ENCODE measurements at places on chromosomes 3 and 15.

- DNase-seq: no peak
Observed at GRCh38 chr15:66163553-66163952, 90.0 kb downstream of the MEGF11 start.

GRCh38 chr3:14345496-14346150 lies 56.8 kb upstream of the SLC6A6 start:
- no peak for DNase-seq

DNA sequence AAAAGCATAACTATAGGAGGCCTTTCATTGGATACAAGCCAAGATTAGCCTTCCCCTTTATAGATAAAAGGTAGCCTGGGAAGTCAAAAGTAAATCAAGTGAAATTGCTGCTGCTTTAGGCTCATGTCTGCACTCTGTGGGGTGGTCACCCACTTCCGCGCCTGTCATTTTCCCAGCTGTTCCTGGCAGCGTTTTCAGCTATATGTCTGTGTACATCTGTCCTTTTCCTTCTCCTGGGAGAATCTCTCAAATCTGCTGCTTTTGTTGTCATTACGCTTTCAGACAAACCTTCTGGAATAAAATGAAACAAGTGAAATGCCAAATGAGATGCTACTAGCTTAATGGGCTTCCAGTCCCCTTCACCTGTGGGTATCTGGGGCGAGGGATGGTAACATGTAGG lies 211.8 kb downstream of the MCTP2 start:
- no peak for DNase-seq

DNA sequence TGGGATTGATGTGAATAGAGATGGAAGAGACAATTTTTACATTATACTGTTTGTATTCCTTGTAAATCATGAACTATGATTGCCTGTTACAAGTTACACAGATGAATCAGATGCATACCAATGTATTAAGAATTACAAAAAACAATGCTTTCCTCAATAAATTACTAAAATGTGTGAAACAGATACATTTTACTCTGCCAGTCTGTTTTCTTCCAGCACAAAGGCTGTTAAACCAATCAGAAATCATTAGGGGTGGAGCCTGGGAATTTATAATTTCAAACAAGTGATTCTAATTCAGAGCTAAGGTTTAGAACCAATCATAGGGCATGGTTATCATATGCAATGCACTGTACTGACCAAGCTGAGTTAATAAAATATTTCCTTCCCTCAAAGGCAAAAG lies 21.8 kb upstream of the ANKRD28 start:
- no peak for DNase-seq

- no peak for DNase-seq
Observed at GRCh38 chr3:111824351-111824750, 34.7 kb upstream of the PHLDB2 start.

GRCh38 chr3:143121241-143122088 lies 1.9 kb downstream of the CHST2 start:
- peak; percentile 63 for DNase-seq

DNA sequence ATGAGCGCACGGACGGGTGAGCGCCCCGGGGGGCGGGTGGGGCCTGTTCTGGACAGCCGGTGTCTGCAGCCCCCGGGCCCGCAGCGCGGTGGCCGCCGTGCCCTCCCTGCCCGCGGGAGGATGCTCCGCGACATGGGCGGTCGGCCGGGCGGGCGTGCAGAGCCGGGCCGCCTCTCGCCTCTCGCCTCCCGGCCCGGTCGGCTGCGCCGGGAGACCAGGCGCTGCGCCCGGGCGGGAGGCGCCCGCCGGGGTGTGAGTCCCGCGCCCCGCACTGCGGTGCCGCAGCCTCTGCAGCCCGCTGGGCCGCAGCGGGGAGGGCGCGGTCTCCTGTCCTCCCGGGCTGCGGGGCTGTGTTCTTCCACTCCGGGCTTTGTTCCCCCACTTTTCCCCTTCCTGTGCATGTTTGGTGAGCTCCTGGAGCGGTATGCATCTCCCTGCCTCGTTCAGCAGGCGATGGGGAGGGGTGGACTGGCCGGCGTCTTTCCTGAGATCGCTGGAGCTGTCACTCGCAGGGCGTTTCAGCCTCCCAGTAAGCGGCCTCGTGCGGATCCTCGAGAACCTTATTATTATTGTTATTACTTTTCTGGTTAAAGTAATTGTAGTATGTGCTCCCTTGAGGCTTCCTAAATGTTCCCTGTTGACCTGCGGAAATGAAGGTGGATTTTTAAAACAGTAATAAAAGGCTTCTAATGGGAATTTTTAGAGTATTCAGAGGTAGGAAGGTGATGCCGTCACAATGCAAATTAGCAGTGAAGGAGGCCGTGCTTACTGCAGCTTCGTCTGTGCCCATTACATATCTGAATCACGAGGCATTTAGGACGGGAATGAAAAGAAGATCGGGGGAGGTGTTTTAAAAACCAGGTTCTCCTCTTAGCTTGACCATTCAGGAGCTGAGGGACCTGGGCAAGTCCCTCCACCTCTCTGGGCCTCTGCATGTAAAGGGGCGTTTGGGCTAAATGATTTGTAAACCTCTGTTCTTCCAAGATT lies 593 bp downstream of the TMOD2 start:
- no peak for DNase-seq

GRCh38 chr3:180382638-180383180 lies 219.3 kb upstream of the TTC14 start:
- no peak for DNase-seq

- DNase-seq: peak; percentile 49
Observed at GRCh38 chr3:9769426-9770275, at the start of gene CAMK1. CAMK1 (minus strand) TSS chr3:9769947; CDS start chr3:9767749, 2,198 bp downstream.

GRCh38 chr3:114103181-114103580 lies 46.6 kb downstream of the QTRT2 start:
- no peak for DNase-seq

DNA sequence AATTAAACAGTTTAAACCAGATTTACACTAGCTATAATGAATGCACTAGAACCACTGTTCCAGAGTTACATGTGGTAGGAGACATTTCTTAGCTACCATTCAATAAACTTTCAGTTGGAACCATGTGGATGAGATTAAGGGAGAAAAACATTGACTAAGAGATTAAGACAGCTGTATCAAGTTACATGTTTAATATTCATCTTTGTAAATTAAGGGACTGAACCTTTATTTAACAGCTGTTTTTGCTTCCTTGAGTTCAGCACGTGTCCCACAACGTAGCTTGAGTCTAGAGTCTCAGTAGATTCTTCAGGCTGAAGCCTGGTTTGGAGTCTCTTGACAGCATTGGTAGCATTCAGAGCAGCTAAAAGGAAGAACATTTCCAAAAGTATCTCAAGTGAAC lies 27.2 kb upstream of the CFAP44 start:
- DNase-seq: no peak

DNA sequence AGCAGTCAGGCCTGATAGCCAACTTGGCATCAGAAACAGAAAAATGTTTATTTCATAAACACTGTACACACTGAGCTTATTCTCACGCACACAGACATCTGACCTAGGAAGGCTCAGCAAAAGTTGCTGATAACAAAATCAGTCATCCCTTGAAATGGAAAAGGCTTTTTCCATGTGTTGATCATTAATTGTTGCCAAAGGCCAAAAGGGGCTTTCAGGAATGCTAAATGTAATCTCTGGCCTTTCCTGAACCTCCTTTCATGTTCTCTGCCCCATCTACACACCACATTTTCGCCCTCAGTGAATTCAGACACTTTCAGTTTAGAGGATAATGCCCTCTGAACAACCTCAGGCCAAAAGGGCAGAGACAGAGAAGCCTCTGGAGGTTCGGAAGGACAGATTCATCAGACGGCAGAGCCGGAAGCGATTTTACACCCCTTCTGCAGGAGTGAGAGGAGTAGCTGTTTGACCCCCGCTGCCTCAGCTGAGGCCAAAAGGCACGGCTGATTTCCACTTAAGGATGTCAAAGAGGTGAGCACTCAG lies 14.5 kb downstream of the RTP4 start:
- no peak for DNase-seq

DNA sequence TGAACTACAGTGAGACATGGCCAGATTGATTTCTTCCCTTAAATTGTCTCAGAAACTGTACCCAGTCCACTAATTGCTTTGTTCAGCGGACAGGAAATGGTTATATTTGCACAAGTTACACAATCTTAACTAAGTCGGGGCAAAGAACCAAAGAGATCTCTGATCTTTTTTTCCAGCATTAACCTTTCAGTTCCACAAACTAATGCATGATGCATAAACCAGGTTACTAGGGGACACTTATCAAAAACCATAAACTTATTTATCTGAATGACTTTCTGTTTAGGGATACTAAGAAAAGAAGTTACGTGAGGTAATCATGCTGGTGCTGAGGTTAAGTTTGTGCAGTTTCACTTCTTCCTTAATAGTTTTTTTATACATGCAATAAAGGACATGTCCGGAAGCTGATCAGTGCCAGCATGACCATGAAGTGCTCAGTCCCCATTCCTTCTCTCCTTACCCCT lies 22.4 kb downstream of the FNDC3B start:
- no peak for DNase-seq

- no peak for DNase-seq
Observed at GRCh38 chr3:19632099-19633074, 301.6 kb downstream of the EFHB start.

DNA sequence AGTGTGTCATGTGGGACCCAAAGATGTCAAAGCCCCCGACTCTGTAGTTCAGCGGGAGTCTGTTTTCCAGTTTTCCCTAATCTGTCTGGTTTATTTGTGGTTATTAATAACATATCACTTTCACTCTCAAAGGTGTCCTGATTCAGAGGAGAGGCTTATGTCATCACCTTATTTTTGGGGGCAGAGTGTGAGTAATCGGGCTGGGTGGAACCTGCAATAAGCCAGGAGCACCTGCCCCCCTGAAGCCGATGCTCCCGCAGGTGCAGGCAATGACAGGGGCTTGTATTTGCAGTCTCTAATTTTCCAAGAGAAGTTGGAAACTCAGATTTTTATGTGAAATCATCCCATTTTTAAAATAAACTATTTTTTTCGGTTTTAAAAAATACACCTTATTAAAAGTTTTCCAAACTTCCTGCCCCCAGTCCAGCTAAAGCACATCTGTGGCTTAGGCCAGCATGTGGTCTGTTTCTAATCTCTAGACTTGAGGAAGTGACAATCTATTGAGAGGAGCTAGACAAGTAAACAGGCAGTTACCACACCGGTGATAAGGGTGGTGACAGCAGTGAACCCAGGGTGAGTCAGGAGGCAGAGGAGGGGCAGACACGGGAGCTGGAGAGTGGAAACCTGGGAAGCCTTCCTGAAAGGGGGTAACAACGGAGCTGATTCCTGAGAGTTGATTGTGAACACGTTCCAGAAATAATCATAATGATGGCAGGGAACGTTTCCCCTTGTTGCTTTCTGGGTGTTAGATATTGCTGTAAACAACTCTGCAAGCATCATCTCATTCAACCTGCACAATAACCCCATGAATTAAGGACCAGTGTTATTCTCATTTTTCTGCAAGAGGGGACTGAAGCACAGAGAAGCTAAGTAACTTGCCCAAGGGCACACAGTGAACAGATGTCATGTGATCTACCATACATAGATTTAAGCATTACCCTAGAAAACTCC lies 37.2 kb downstream of the BHLHE40 start:
- no peak for DNase-seq

- DNase-seq: no peak
Observed at GRCh38 chr3:34283751-34284150, 485.3 kb downstream of the PDCD6IP start.

DNA sequence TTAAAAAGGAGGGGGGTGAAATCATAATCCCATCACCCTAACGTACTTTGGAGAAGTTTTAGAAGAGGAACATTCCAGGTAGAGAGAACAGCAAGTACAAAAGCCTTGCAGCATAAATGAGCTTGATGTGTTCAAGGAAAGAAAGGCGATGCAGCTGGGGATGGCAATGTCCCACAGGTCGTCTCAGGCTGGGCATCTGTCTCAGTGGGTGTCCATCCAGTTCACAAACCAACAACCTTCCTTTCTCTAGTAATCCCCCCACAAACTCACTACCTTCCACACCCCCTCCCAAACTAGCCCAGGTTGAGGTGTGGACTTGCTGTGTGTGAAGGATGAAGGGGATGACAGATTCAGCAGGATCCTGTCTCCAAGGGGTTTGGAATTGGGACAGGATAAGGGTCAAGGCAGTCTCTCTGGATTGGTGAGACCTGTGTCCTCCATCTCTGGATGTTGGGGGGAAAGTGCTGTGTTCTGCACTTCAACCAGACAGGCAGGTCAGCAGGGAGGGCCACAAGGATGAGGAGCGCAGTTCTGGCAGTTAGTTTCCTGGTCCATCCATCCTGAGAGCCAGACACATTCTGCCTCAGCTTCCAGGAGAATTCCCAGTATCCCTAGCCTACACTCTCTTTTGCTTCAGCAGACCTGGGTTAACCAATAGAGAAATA lies 1.7 kb upstream of the ESYT3 start:
- DNase-seq: no peak

DNA sequence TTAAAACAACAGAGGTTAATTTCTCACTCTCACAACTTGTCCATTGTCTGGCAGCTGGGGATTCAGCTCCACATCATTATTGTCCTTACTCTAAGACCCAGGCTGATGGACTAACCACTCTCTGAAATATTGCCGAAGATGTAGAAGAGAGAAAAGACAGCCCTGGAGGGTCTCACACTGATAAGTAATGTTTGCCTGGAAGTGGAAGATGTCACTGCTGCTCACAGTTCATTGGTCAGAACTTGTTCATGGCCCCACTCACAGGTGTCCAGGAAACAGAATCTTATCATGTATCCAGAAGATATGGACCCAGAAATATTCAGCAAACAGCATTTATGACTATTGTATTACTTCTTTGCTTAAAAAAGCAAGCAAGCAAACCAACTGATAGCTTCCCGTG lies 62.2 kb upstream of the LPP start:
- no peak for DNase-seq

DNA sequence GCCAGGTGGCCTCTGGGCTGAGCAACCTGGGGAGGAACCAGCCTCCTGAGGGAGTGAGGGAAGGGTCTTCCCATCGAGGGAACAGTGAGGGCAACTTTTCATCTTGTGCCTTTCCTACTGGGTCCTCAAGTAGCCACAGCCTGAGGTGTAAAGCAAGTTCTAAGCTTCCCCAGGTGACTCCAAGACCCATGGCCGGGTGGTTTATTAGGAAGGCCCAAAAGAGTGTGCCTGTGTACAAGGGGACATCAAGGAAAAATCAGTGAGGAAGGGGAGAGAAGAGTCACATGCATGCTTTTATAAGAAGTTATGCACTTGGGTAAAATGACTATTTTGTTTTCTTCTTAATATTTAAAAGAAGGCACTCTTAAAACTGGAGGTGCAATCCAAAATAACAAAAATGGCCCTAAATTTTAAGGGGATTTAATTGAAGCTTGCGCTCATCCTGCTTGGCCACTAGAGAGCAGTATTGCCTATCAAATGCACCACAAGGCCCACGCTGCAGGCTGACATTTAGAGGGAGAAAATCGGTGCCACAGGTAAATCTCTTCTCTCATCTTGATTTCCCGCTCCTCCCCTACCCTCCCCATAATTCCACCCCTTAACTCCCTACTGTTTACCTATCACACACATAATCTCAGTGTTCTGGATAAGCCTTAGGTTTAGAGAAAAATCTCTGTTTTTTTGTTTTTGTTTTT lies 6.7 kb downstream of the NANOGP8 start:
- no peak for DNase-seq

DNA sequence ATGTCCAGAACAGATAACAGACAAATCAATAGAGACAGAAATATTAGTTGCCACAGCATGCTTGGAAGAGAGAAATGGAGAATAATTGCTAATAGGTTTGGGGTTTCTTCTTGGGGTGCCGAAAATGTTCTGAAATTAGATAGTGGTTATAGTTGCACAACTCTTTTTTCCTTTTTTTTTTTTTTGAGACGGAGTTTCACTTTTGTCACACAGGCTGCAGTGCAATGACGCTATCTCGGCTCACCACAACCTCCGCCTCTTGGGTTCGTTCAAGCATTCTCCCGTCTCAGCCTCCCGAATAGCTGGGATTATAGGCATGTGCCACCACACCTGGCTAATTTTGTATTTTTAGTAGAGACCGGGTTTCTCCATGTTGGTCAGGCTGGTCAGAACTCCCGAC lies 163.3 kb downstream of the PLCH1 start:
- no peak for DNase-seq

Data from stimulated activated CD8-positive, alpha-beta memory T cell treated with anti-CD3 and anti-CD28 coated beads, Interleukin-4, amount 100 ng/mL, for 24 hours (primary cell).